Epithelial cell of proximal tubule (primary cell): ENCODE measurements at places on chromosomes 5 and 9. TPM values are rescaled to one million over a fixed set of nuclear protein-coding genes. Genes with fewer than 3 reads are reported as not detected.

The GABRB2 gene
- not detected in 2 replicates for total RNA-seq

The SH3GL2 gene
- total RNA-seq, result 0.87 and 3.4 TPM in 2 replicates

The NAIP gene
- 1.2 and 3.9 TPM in 2 replicates for total RNA-seq

The FNIP1 gene
- 14.4 and 15.6 TPM in 2 replicates for total RNA-seq

DNA sequence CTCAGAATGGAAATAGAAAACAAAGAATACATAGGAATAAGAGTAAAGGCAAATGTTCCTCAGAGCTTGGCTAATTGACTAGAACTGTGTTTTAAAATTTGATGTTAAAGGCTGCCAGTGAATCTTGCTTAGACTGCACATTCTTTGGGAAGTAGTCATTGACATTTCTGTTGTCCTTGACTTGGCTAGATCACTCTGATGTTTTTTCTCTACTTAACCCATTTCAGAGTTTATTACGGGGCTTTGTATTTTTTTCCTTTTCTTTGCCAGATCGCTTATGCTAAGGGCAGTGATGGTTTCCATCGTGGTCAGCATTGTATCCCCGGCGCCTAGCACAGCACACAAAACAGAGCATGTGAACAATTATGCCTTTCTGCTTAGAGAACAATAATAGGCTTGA is 1126.7 kb upstream of the CDH9 start:
- DNase-seq, result peak; percentile 3

The SLC6A7 gene
- not detected in 2 replicates for total RNA-seq

The IL5 gene
- not detected in 2 replicates for total RNA-seq

- no peak for DNase-seq
Observed at GRCh38 chr9:98610711-98611110, 98.0 kb downstream of the GABBR2 start.

GRCh38 chr5:116646611-116647289 is 72.1 kb upstream of the SEMA6A start:
- no peak for DNase-seq

- DNase-seq, result no peak
Observed at GRCh38 chr9:110842986-110843385, 174.4 kb downstream of the MUSK start.

DNA sequence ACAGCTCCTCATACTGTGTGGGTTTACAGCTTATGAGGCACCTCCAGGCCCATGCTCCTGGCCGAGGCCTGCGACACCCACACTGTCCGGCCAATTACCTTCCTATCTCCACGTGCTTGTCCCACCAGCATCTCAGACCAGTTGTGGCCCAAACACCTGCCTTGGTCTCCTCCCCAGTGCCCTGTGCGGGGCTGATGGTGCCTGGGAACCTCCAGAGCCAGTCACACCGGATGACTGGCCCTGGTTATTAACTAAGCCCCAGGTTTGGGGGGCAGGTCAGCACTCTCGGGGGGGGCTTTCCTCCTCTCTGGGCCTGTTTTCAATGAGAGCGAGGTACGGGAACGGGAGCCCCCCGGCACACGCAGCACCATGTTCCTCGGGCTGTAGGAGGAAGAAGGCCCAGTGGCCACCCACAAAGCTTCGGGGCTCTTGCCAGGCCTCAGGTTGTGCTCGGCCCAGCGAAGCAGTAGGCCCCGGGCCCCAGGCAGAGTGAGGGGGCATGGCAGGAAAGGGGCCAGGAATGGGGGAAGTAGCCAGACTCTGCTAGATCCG is 76.0 kb upstream of the PHYKPL start:
- DNase-seq, result no peak

DNA sequence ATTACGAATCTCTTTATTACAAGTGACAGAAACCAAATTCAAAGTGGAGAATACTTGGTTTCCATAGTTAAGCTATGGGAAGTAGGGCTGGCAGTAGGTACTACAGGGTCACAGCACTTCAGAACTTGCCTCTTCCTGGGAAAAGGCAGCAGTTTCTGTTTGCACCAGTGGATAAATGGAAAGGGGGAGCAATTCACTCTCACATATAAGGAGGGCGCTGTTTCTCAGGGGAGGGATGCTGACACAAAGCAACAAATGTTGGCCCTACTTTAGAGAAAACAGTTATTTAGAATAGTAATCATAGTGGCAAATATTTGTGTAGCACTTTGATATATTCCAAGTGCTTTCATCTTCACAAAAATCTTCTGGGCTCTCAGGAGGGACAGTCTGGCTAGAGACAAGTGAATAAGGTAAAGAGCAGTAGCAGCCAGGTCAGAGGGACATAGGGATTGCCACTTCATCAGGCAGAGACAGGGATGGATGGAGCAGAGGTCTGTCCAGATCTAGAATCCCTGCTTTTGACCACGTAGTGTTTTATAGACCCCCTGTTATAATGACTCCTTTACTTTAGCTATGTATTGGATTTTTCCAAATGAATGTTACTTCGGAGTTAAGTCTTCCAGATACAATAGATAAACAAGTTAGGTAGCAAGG is 554.8 kb upstream of the SGCD start:
- DNase-seq, result no peak

The IL9 gene
- total RNA-seq, result not detected in 2 replicates

- DNase-seq, result no peak
Observed at GRCh38 chr5:157997991-157998504, 139.1 kb upstream of the CLINT1 start.

The GMCL2 gene
- total RNA-seq, result not detected in 2 replicates

DNA sequence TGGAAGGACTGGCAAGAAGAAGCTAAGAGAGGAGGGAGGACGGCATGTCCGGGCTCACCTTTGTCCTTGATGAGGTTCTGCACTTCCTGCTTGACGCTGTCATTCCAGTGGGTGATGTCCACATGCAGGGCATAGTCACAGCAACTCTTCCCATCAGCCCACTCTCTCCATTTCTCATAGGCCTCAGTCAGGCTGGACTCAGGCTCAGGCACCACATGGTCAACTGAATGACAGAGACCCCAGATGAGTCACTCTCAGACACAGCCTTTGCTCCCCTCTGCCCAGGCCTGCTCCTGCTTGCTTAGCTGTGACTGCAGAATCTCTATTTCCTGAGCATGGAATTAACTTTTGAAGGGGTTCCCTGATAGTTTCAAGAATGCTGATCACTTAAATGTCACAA is 94.2 kb downstream of the DPYSL3 start:
- no peak for DNase-seq

DNA sequence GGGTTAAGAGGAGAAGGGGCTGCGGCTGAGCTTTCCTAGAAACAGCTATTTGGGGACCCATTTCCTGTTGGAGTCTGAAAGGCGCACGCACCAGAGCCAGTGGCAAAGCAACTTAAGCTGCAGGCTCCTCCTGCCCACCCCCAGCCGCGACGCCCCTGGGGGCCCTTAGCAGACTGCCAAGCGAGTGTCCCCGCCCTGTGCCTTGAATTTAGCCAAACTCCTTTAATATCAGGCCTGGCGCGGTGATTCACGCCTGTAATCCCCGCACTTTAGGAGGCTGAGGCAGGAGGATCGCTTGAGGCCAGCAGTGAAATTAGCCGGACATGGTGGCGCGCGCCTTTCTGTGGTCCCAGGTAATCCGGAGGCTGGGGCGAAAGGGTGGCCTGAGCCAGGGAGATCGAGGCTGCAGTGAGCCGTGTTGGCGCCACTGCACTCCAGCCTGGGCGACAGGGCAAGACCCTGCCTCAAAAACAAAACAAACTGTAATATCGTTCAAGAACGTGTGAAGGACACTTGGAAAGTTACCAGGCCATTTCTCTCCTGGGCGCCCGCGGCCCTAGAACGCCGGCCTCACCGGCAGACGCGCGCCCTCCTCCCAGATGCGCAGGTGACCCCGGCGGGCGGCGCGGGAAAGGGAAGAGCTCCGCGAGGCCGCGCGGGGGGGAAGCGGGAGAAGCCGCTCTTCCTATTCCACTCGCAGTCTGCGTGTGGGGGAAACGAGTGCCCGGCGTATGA is 1.0 kb upstream of the F2R start:
- no peak for DNase-seq

The MAP1B gene
- 234 and 305 TPM in 2 replicates for total RNA-seq

GRCh38 chr5:177232761-177233160 is 70.8 kb downstream of the RAB24 start:
- DNase-seq, result no peak

DNA sequence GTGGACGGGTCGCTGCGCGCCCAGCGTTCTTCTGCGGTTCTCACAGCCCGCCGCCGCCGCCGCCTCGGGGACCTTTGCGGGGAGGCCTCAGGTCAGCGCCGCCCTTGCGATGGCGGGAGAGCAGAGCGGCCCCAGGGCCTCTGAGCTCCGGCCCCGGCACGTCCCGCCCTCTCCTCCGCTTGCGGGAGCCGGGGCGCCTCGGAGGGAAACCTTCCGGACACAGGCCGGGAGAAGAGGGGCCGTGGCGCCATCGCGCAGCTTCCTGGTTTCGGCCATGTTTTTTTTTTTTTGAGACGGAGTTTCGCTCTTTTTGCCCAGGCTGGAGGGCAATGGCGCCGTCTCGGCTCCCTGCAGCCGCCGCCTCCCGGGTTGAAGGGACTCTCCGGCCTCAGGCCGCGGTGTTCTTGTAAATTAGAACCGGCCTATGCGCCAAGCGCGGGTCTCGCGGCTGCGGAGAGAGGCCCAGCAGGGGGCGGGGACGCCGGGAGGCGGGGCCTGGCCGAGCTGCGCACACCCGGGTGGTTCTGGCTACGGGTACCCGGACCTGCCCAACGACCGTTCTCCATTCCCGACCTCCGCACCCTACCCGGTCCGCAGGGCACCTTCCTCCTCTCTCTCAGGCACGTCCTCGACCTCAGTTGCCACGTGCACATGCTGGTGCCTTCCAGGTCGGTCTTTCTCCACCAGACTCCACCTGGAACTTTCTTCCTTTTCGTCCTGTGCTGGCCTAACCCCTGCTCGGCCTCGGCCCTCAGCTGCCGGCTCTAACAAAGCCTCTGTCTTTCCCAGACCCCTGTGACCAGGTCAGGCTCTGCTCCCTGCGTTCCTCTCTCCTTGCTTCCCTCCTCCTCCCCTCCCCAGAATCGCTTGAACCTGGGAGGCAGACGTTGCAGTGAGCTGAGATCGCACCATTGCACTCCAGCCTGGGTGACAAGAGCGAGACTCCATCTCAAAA is 28.8 kb upstream of the MGAT1 start:
- DNase-seq, result no peak

- DNase-seq, result no peak
Observed at GRCh38 chr5:168685566-168685965, 106.4 kb upstream of the PANK3 start.

DNA sequence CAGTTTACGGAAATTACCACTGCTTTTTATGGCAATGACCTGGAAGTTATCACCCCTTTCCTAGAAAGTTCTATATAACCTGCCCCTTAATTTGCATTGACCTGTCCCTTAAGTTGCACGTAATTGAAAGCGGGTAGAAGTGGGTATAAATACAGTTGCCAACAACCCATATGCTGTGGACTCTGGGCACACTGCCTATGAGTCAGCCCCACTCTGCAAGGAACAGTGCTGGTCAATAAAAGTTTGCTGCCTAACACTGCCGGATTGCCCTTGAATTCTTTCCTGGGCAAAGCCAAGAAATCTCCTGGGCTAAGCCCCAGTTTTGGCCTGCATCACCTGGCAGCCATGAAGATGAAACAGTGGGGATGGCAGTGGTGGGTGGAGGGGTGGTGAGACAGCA is 23.9 kb upstream of the CLPTM1L start:
- DNase-seq, result no peak
